ENCODE measurements at places on chromosomes 3 and 15.

- no peak for DNase-seq
Observed at GRCh38 chr3:30315447-30315846, 291.0 kb upstream of the TGFBR2 start.

- DNase-seq, result no peak
Observed at GRCh38 chr3:144200004-144200403, 228.4 kb downstream of the DIPK2A start.

GRCh38 chr3:43478118-43478785 lies 143.6 kb downstream of the ANO10 start:
- no peak for DNase-seq

DNA sequence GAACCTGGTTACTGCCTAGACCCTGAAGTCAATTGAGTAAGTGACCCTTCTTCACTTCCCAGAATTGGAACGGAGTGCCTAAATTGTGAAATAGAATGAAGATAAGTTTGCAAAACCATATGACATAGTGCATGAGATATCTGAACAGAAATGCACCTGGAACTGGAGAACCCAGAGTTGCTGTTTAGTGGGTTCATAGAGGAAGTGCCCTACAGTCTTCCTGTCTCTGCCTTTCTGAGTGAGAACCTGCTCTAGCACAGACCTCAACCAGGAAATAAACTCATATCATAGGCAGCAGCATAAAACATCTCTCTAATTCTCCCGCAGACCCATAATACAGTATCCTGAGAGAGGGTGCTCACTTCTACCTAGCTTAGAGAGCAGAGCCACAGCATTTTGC lies 82.9 kb downstream of the EOMES start:
- no peak for DNase-seq

DNA sequence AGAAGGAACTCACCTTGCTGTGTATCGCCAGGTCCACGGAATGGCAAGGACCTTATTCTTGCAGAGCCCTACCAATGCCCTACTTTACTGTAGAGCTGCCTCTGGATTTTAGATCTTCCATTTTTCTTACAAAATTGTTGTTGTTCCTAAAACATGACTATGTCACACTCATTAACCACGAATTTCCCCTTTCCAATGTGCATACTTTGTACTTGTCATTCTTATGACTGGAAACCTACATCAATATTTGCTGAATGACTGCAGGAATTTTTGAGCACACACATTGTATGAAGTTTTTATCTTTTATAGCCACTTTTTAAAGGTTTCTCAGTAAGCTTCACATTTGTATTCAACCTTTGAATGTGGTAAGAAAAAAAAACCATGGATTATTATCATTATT lies 35.9 kb upstream of the CMSS1 start:
- DNase-seq, result peak; percentile 37

- DNase-seq, result peak; percentile 72
Observed at GRCh38 chr3:123834631-123835030, 49.5 kb downstream of the MYLK start.

DNA sequence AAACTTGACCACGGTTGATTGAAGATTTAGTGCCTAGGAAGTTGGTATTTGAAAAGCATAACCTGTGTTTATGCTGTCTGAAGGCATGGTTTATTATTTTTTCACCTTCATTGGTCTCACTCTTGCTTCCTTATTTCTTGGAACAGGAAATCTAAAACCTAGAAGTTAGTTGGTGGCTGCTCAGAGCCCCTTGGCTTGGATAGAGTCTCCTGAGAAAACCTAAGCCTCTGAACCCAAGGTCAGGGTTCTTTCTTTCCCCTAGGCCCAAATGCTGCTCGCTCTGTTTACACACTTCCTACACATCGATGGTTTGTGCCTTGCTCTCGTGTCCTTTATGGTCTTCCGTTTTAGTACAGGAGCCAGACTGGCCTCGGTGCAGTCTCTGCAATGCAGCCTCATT lies 82.2 kb downstream of the TRAK1 start:
- DNase-seq, result no peak

DNA sequence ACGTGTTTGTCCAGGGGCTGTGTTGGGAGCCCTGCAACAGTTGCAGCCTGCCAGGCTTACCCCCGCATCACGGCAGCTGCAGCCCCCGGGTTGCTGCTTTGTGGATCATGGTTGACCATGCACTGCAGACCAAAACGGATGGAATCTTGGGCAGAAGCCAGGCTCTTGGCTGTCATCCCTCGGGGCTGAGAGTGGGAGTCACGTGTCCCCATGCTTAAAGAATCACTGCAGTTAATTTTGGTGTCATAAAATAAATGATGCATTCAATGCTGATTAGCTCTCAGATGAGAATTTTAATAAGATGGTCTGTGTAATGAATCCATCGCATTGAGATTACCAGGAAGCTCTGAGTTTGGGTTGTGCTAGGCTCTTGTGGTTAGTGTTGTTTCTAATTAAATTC lies 115.6 kb downstream of the CHDH start:
- DNase-seq, result no peak

- DNase-seq, result no peak
Observed at GRCh38 chr3:12401208-12401607, 83.1 kb upstream of the TSEN2 start.

- peak; percentile 96 for DNase-seq
Observed at GRCh38 chr15:63502843-63503738, 1.3 kb upstream of the USP3 start.

DNA sequence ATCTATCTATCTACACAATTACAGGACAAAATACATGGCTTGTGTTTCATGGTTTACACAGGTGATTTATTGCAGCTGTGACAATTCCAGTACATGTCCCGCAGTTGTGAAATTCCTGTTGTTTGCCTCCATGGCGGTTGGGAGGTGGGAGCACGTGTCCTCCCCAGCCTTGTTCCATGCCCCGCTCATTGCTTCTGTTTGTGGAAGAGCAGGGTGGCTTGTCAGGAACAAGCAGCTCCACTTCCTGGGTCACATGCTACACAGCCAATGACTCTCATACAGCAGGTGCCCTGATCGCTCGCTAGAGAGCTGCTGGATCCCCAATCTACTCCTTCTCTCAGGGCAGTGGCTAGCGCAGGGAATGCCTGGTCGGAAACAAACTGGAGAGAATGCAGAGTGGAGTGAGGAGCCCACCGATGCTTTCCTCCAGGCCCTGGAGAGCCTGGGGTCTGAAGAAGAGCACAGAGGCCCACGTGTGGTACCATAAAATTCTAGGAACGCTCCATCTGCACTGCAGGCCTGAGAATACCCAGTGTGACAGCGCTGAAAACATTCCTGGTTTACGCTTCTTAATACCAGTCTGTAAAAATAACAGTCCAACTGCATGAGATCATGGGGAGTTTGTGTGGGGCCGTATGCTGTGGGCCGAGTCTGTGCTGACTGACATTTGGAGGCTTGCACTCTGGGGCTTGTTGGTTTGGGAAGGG lies 270.6 kb upstream of the RGMA start:
- no peak for DNase-seq

DNA sequence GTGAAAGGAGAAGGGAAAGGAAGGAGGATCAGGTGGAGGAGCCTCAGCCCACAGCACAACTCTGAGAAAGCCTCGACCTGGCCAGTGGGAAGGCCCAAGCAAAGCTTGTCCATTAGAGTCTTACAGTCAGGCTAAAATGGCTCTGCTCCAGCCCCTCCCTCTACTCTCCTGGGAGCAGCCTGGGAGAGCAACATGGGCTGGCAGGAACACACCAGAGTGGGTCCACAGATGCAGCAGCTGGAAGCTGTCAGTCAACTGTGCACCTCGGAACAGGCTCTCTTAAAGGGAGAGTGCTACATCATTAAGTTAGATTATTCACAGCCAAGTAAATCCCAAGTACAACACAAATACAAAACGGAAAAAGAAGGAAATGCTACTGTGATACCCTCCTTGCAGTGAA lies 98.0 kb upstream of the LIMD1 start:
- no peak for DNase-seq

- DNase-seq, result no peak
Observed at GRCh38 chr3:54791501-54792156, 136.2 kb downstream of the LRTM1 start.

- DNase-seq, result no peak
Observed at GRCh38 chr3:16404349-16404895, 109.1 kb downstream of the RFTN1 start.

GRCh38 chr15:99424978-99425656 lies 140.7 kb upstream of the MEF2A start:
- peak; percentile 75 for DNase-seq

DNA sequence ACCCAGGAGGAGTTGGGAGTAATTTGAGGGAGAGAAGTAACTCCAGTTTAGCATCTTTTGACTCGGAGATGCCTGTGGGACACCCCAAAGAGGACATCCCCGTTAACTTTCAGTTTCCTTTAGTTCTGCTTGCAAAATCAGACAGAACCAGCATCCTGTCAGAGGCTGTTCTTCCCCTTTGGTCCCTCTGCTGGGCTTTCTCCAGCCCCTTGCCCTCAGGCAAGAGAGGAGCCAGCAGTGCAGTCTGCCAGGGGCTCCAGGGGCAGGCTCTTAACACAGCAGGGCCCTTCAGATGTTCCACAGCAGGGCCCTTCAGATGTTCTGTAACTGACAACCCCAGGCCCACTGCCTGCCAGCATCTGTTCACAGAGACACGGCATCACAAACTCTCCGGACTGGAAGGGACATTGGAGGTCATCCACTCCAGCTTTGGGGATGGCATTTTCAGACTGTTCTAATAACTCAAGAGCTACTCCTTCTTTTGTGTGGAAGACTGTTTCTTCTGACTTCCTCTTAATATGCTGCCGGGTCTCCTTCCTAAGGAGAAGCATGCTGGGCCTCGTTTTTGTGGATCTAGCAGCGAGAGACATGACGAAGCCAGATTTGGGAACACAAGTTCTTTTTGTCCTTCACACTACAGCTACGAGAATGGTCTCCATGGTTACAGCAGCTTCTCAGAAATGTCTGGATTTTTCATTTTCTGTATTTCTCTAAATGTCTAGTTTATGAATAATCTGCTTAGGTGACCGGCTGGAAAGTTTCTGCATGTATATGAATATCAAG lies 51.9 kb downstream of the KY start:
- no peak for DNase-seq

GRCh38 chr15:80985981-80986380 lies 3.6 kb downstream of the MESD start:
- DNase-seq, result no peak

DNA sequence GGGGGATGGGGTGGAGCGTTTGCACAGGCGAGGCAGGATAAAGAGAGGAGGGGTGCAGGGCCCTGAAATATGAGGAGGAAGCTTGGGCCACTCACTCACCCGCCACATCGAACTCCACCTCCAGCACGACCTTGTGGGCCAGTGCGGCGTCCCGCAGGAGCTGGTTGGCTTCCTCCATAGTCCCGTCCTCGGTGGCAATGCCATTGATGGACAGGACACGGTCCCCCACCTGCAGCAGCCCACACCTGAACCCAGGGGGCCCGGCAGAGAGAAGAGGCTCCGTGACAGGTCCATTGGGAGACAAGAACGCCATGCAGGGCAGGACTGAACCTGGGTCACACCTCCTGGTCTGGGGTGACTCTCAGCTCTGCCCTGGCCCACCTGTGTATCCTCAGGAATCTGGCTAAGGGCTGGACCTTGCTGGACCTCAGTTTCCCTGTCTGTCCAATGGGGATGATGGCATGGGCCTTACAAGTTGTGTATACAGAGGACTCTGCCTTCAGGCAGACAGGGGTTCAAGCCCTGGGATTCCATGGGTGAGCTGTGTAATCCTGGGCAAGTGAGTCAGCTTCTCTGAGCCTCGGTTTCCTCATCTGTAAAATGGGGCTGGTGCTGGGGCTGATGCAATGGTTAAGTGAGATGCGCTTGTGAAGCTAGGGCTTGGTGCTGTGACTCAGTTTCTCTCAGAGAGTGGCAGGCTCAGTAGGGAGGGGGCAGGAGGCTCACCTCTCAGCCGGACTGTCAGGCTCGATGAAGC lies 26.4 kb downstream of the GRIP2 start:
- no peak for DNase-seq

DNA sequence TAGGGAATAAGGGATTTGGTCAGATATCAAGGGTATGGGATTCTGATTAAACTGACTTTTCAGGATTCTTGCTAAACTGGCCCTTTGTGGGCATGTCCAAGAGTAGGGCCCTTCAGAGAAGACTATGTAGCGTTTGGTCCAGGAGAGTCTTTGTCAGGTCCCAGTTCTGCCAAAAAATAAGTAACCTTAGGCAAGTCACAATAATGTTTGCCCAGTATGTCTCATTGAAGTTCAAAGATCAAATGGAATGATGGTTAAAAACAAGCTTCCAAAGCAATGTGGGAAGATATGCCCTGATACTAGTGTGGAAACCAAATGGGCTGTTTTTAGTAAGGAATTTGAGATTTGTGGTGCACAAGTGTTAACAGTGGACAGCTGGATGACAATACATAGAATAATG lies 454.4 kb downstream of the WDR72 start:
- no peak for DNase-seq

GRCh38 chr3:152841131-152841530 lies 6.2 kb downstream of the P2RY1 start:
- DNase-seq, result no peak

- no peak for DNase-seq
Observed at GRCh38 chr15:63185206-63185605, 4.2 kb upstream of the RAB8B start.

DNA sequence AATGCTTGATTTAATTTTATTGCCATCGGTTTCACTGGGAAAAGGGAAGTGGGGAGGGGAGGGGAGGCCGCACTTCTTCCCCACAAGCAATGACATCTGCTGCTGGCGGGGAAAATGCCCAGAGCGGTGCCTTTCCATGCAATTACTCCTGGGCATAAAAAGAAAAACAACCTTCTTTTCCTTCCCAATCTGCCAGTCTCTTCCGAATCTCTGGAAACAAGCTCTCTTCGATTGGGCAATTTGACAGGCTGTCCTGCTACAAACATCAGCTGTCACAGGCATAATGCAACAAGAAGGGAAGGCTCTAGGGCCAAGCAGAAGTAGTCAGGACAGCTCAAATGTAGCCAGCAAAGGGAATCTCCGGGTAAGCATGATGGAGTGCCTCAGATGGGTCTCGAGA lies 93.4 kb upstream of the STRIT1 start:
- DNase-seq, result no peak

- no peak for DNase-seq
Observed at GRCh38 chr15:65804252-65804931, 12.3 kb upstream of the DENND4A start.

- no peak for DNase-seq
Observed at GRCh38 chr3:17151598-17152373, 267.0 kb downstream of the PLCL2 start.

- DNase-seq, result no peak
Observed at GRCh38 chr3:106071306-106071705, 202.5 kb upstream of the CBLB start.

GRCh38 chr15:99416191-99417188 lies 149.3 kb upstream of the MEF2A start:
- no peak for DNase-seq

All from stromal cell of bone marrow (primary cell).